Smooth muscle cell of the brain vasculature (primary cell): ENCODE measurements at places on chromosomes 7 and 10.

DNA sequence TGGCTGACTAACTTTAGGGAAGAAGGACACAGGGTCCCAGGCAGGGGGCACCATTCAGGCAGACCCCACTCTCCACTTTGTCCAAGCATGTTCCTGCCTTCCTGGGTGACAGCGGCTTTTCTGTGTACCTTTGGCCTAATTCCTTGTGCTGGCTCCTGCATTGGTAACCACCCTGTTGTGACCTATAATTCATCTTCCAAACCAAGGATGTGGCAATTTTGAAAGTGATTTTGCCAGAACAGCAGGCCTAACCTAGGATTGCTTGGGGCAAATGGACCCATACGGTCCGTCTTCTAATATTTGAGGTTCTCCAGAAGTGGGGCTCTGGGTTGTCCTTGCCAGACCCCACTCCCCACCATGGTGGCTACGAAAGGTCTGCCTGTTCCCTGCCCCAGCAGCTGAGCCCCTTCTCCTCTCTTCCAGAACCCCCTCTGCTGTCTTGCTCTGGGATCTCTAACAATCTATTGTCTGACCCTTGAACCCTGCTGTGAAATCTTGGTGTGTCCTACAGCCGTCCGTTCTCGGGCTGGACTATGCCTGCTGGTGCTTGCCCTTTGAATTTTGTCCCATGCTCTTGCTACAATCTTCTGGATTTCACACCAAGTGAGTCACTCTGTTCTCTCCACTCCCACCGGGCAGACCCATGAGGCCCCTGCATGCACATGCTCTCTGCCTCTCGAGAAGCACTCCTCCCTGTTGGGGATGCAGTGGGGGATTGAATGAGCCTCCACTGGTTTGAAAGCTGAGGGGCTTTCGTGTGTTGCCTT is 316.0 kb downstream of the CXCL12 start:
- DNase-seq = no peak

DNA sequence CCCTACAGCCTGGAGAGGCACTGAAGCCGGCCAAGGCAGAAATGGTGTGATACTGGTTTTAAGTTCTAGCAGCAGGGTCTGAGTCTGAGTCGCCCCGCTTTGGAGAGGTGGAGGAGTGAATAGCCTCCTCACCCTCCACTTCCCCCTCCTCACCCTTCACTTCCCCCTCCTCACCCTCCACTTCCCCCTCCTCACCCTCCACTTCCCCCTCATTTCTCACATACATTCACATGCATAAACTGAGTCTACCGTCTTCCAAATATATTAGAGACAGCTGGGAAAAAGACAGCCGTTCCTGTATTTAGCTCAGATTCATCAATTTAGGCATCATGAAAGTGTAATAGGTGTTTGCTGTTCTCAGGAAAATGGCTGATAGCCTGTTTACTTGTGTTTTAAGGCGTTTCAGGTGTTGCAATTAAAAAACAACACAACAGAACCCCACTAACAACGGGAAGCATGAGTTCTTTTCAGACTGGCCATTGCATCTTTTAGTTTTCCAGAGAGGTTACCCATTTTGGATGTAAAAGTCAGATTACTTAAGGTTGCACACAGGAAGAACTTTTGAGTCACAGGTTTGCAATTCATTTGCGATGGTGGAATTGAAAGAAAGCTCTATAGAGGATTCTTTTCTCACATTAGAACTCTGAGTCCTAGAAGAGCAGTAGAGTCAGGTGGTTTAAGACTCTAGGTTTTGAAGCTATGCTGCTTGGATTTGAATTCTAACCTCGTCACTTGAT is 861 bp downstream of the NRBF2 start:
- DNase-seq = no peak

GRCh38 chr7:130063036-130063435 is 7.3 kb upstream of the KLHDC10 start:
- no peak for DNase-seq

DNA sequence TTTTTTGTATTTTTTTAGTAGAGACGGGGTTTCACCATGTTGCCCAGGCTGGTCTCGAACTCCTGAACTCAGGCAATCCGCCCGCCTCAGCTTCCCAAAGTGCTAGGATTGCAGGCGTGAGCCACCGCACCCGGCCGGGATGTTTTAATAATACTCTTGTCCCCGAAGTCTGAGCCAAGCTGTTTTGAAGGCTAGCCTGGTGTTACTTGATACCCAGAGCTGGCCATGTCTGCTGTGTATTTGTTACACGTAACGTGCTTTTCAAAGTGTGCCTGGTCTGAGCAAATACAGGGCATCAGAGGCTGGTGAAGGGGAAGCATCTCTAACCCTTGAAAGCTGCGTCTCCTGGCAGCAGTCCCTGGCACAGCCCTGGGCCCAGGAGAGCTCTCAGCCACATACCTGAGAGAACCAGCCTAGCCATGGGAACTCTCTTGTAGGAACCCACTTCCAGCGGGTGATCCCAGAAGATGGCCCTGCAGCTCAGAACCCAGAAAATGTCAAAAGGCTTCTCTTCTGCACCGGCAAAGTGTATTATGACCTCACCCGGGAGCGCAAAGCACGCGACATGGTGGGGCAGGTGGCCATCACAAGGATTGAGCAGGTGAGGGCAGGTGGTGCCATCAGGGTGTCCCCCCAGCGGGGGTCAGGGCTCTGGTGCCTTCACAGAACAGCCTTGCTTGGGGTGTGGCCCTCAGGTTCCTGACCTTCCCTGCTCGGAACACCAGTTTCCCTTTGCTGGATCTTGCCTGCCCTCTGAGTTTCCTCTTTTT is 41.7 kb upstream of the ZMIZ2 start:
- no peak for DNase-seq

- no peak for DNase-seq
Observed at GRCh38 chr10:130409331-130409730, 273.1 kb downstream of the GLRX3 start.

GRCh38 chr10:112394475-112394875 is 20.6 kb downstream of the ACSL5 start:
- no peak for DNase-seq

GRCh38 chr10:120460186-120460585 is 3.2 kb downstream of the PLPP4 start:
- no peak for DNase-seq
